ENCODE measurements at places on chromosomes 2 and 18.

GRCh38 chr2:165497659-165498317 is 28.3 kb downstream of the CSRNP3 start:
- no peak for DNase-seq

DNA sequence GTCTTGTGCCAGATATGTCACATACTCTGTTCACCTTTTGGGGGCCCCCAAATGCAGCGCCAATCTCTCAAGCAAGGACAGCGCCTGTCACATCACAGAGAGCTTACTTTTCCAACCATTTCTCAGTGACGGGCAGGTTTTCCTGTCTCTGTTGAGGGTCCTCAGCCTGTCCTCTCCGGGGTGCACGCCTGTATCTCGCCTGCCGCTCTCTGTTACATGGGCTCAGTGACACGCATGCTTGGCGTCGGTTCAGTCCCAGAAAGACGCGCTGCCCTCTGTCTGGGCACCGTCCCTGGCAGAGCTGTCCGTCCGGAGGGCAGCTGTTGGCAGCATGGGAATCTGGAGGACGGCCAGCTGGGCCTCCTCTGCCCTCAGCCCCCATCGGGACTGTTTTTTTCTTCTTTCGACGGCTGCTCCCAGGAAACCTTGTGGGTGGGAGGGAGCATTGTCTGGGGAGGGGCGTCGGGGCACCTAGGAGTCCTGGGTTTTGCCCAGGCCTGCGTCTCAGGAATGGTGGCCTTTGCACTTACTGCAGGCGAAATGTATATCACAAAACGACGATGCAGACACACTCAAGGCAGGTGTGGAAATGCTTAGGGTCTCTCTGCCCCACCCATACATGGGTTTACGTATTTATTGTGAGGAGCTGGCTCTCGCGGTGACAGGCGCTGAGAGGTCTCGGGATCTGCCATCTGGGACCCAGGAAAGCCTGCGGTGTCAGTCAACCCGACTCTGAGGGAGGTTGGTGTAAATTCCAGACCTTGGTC is 30.9 kb downstream of the RTP5 start:
- DNase-seq, result no peak

- DNase-seq, result no peak
Measured at GRCh38 chr2:66270247-66270646, 164.7 kb upstream of the MEIS1 start.

GRCh38 chr2:49177194-49177593 is 22.9 kb upstream of the FSHR start:
- DNase-seq, result no peak

GRCh38 chr2:75292826-75293225 is 93.5 kb upstream of the TACR1 start:
- DNase-seq, result no peak

- no peak for DNase-seq
Measured at GRCh38 chr2:28435241-28435640, 42.6 kb downstream of the FOSL2 start.

DNA sequence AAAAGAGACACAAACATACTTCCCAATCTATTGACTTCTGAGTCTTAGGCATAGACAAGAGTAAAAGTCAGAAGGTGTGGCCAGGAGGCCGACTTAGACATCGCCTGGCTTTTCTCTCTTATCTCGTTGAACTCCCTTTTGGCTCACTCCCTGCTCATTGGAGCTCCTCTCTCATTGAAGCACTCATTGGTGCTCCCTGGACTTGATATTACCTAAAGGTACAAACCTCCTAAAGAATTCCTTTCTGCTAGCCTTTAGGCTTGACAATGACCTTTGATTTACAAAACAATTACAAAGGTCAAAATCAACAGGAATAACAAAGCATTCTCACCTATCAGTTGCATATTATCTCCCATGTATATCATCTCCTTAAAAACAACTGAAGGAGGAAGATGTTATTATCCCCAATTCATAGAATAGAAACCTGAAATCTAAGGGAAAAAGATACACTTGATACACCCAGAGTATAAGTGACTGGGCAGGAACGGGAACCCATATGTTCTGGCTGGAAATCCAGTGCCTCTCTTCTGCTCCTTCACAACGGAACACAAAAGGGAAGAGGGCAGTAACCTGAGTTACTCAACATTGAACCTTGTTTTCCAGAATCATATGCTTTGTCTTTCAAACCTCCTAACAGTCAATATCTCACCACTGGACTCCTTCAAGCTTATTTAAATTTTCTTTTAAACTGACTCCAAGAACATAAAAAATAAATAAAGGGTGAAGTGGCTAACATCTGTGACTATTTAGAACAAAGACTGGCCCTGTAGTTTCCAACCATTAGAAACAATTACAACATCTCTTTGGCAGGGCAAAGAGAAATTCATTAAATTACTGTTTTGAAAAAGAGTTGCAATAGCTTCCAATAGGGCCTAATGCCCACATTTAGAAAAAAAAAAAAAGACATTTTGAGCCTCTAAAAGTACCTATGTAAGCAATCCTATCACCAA is 1247.9 kb downstream of the LRP1B start:
- no peak for DNase-seq

- no peak for DNase-seq
Measured at GRCh38 chr2:136444323-136444722, 321.0 kb upstream of the THSD7B start.

GRCh38 chr2:202848813-202849212 is 22.8 kb downstream of the ICA1L start:
- no peak for DNase-seq

DNA sequence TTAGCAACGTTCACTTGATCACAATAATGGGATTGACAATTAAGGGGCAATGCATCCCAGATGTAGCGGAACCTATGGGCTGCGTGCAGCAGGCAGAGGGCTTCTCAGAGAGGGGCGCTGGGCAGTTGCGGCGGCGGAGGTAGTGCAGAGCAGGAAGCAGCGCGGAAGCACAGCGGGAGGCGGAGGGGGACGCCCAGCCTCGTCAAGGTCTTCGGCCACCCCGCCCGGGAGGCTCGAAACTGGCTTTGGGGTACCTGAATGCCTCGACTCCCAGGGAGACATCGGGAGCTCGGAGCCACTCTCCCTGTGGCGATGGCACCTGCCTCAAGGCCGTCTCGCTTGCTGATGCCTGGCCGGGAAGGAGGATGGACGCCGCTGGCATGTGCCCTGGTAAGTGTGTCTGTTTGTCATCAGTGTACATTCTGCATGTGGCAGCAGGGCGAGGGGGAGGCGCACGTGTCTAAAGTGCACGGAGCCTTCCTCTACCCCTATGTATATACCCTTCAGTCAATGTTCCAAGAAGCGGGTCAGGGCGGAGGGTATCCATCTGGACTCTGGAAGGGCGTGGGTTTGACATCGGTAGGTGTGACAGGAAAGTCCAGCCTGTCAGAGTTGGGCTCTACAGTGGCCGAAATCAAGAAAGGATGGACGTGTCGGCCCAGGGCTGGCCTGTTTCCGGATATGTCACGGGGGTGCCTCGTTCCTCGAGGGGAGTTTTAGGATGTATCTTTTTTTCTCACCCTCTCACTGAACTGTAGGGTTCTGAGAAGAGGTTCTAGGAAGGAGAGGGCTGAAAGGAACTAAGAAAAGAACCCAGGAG is 7.5 kb upstream of the SP9 start:
- DNase-seq, result no peak

DNA sequence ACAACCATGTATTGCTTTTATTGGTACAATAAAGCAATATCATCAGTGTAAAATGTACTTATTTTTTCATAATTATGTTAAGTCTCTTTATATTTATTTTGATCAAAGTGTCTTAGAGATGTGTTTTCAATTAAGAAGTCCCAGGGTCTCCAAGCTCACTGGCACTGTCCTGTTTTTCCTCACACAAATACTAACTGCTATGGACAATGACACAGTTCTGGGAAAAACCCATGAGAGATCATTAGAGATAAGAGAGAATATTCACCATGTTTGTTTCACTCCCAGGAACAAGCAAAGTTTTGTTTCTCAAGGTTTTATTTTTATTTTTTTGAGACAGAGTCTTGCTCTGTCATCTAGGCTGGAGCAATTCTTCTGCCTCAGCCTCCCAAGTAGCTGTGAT is 38.7 kb downstream of the E2F6 start:
- no peak for DNase-seq

DNA sequence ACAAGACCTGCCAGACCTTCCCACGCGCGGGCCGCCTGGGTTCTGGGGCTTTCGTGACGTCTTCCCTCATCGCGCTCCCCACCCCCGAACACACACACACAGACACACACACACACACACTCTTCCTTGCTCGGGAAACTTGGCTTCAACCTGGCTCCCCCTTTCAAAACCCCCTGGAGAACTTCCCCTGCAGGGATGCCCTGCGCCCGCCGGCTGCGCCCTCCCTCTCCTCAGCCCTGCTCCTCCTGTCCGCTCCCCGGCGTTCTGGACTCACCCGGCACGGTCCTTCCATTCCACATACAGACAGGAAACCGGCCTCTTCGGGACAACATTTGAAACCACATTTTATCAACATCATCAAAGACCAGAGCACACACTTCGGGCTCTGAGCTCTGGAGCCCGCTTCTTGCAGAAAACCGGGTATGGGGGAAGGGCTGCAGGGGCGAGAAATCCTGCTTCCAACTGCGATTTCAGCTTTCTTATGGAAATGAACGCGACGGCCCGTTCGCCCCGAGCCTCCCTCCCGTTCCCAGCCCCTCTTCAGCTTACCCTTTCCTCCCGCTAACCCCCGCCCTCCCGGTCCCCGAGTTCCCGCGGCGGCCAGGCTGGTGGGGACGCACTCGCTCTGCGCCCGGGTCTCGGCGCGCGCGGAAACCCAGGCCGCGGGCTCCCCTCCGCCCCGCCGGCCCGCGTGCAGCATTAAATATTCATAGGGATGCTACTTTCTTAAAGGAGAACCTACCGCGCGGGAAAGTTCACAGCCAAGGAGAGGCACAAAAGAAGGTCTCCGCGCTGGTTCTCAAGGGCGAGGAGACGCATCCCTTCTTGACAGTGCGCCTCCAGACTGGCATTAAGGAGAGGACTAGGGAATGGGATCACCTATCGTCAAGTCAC is 18.3 kb downstream of the POU3F3 start:
- DNase-seq, result no peak

DNA sequence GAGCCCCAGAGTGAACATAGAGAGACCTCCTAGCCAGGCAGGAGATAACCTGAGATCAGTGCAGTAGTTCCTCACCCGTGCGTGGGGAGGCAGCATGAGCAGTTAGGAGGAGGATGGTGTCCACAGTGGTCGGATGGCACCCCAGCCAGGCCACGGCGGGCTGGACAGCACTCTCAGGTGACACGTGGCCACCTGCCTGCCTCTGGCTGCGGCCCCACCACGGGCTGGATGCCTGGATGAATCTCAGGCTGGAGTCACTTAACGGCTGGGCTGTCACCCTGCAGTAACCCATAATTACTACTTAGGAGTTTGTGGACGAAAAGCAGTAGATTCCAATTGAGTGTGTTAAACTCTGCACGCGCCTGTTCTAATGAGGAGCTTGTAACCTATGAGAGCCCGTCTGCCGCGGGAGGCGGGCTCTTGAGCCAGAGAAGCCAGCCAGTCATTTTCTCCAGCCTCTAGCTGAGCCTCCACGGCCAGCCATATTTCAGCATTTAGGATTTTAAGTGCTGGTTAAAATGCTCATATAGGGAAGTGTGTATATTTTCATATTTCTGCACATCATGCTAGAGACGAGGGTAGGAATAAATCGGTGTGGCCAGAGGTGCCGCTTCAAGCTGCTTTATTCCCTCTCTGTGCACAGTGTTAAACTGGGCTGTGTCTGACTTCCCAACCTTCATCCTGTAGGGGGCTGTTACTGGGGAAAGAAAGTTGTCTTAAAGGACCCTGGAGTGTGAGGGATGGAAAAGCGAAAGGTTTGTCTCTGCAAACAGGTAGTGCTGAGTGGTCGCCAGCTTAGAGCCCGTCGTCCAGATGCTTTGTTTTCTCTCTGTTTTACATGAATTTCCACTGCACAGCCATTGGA is 144.0 kb downstream of the GLI2 start:
- no peak for DNase-seq

GRCh38 chr2:20214566-20215182 is 10.3 kb downstream of the SDC1 start:
- DNase-seq, result no peak

DNA sequence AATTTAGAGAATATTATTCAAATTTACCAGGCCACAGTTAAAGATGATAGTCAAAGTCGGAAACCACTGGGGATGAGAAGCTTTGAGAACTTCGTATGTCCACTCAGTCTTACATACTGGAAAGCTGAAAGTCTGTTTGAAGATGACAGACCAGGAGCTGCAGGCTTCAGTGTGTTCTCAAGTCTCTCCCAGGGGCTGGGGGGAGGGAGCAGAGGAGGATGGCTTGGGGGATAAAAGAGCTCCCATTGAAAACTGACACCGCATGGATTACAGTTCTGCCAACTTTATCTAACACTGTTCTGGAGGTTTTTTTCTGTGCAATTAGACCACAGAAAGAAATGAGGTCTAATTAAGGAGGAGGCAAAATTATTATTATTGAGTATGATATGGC is 170.5 kb upstream of the ALKAL2 start:
- DNase-seq, result no peak

DNA sequence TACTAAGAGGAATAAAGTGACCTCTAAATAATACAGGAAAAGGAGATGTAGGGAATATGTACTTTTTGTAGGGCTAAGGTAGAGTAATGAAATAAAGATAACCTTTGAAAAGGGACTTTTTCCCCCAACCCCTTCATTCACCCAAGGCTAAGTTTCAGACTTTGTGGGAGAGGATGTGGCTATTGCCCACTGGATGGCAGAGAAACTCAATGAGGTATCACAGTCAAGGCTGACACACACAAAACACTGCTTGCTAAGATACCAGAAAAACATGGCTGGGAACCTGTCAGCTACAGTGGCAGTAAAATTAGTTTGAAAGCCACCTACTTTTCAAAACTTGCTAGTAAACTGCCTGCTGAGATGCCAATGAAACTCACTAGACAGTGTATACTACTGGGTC is 158.8 kb upstream of the WDSUB1 start:
- no peak for DNase-seq

- DNase-seq, result no peak
Measured at GRCh38 chr2:144683966-144684365, 164.0 kb upstream of the ZEB2 start.

DNA sequence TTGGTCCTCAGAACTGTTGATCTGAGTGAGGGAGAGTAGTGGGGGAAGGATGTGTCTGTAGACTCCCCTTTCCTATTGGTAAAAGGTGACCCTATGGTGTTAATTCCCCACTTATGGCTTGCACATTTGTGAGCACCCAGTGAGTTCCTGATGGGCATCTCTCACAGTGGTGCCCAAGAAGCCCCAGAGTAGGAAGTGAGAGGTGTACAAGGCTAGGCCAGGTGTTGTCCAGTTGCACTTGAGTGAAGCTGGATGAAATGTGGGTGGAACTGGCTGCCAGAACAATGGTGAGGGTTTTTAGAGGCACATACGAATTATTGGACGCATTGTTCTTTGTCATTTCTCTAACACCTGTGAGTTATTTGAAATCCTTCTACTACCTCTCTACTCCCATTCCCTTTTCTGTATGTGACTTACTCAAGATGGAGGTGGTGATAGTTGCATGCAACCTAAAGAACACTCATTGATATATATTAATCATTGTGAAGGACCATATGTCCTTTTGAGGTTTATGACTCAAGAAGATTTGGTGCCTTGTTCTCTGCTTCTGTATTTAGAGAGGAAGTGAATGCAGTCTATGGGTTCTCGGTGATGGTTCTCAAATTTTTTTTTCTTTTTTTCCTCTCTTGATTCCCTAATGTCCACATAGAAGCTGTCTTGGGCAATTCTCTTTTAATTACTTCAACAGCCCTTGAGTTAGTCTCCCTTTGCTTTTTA is 162.7 kb downstream of the FSHR start:
- DNase-seq, result no peak

- no peak for DNase-seq
Measured at GRCh38 chr2:13876491-13877037, 756.0 kb upstream of the LRATD1 start.
